ENCODE measurements at places on chromosomes 7 and 10. TPM values are rescaled to one million over a fixed set of nuclear protein-coding genes. Genes with fewer than 3 reads are reported as not detected.
A peak's percentile ranks its signal among the peaks of the same experiment; 100 is the strongest.

TAX1BP1 gene
- 61.6 TPM for total RNA-seq

SPDYE16 gene
- not detected for total RNA-seq

- H3K4me3 ChIP-seq: no peak overlapping the region
- H3K4me1 ChIP-seq: no peaks in the 10 kb centered on the region
- no peak for DNase-seq
Measured at GRCh38 chr7:79868010-79868409, 266.6 kb upstream of the GNAI1 start.

DNA sequence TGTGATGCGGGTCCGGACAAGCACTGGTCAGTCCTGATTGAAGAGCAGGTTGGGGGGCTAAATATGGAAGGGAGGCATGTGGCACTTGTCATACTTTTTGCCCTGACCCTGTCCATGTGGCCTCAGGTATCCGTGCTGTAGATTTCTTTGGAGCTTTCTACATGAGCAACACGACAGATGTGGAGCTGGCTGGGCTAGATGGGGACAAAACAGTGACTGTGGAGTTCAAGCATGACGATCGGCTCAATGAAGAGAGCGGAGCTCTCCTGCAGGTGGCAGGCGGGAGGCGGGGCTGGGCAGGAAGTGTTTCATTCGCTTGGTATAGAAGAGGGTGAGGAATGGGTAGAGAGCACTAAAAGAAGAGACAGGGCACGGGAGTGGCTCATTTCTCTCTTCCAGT lies 13.0 kb upstream of the CHCHD1 start:
- H3K4me3 ChIP-seq: no peak overlapping the region
- H3K27me3 ChIP-seq: no peaks in the 10 kb centered on the region
- H3K36me3 ChIP-seq: peaks cover 70% of the 10 kb centered on the region
- peak; percentile 68 for DNase-seq
- peak overlapping the region; percentile 77 for H3K27ac ChIP-seq
- peaks cover 27% of the 10 kb centered on the region for H3K4me1 ChIP-seq

- no peaks in the 10 kb centered on the region for H3K27me3 ChIP-seq
- no peak for DNase-seq
- H3K4me3 ChIP-seq: no peak overlapping the region
- peak overlapping the region; percentile 56 for H3K27ac ChIP-seq
Measured at GRCh38 chr7:92737706-92738105, 98.7 kb downstream of the CDK6 start.

DNA sequence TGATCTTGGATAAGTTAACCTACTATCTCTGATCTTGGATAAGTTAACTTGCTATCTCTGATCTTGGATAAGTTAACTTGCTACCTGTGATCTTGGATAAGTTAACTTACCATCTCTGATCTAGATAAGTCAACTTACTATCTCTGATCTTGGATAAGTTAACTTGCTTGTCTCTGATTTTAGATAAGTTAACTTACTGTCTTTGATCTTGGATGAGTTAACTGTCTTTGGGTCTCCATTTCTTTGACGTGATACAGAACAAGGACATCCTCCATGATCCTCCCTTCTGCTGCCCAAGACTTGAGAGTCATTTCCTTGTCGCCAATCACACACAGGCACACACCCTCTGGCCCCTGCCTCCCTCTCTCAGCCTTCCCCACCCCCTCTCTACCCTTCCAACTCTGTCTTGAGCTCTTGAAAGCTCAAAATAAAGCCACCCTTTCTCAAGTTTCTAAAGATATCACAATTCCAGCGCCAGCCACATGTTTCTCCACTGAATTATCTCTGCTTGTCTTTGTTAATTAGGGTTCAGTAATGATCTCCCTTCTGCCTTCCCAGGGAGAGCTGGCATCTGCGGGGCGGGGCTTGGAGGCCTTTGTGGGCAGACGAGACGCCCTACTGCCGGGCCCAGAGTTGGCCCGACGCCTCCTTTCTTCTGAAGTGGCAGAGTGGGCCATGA lies 85.1 kb upstream of the GTF2I start:
- H3K27ac ChIP-seq: no peak overlapping the region
- no peaks in the 10 kb centered on the region for H3K36me3 ChIP-seq
- H3K27me3 ChIP-seq: no peaks in the 10 kb centered on the region
- DNase-seq: no peak
- peaks cover 4% of the 10 kb centered on the region for H3K4me1 ChIP-seq
